Stimulated activated CD8-positive, alpha-beta memory T cell treated with anti-CD3 and anti-CD28 coated beads, Interleukin-7, amount 100 ng/mL, for 1 hour (primary cell): ENCODE measurements at places on chromosomes 7 and 10.

GRCh38 chr7:12244694-12245093 is 33.6 kb downstream of the TMEM106B start:
- no peak for DNase-seq

- no peak for DNase-seq
Observed at GRCh38 chr10:127161482-127161881, 34.9 kb downstream of the INSYN2A start.

DNA sequence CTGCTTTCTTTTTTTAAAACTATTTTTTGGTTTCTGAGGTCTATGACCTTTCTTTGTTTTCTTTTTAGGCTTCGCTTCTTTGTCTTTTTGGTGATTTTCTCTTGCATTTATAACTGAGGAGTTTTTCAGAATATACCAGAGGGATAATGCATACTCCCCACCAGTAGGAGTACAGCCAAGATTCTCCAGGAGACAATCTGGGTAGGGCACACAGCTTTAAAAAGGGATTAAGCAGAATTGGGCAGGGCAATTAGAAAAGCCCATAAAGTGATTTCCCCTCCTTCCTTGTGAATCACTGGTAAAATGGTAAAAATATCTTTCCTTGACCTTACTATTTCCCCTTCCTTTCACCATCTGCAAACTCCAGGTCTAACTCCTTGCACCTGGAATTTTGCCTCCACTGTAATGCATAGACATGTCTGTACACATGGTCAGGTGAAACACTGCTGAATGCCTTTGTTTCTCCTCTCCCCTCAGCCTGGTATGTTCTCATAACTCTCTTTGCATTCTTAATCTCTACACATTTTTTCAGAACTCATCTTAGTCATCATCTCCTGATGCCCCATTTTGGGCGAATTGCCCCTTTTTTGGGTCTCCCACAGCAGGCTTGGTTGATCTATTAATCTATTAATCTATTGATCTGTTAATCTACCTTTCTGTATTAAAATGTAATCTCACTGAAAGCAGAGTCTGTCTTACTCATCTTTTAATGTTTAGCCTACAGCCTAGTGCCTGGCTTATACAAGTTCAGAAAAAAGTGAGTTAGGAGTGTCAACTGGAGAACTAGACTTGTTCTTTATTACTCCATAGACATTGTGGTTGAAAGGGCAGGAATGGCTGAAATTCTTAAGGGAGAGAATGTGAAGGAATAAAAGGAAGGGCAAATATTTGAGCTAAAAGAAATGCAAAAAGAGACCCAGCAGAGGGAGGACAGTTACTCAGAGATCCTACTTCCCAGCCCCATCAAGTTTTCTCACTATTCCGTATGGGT is 64.6 kb downstream of the MDFIC start:
- DNase-seq: no peak

DNA sequence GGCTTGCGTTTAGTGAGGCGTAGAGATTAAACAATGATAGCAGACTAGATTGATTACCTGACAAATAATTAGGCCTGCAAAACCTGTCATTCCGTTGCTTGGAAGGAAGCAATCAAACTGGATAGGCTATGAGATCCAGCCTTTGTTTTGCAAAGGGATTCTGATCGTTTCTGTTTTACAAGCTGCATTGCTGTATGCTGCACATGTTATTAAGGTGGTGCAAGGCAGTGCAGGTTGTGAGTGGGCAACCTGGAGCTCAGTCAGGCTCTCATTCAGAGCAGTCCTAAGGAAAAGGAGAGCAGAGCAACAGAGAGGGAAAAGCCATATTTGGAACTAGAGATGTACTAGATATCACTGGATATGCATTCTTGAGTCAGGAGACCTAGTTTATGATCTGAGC is 6.9 kb upstream of the NOBOX start:
- DNase-seq: no peak

DNA sequence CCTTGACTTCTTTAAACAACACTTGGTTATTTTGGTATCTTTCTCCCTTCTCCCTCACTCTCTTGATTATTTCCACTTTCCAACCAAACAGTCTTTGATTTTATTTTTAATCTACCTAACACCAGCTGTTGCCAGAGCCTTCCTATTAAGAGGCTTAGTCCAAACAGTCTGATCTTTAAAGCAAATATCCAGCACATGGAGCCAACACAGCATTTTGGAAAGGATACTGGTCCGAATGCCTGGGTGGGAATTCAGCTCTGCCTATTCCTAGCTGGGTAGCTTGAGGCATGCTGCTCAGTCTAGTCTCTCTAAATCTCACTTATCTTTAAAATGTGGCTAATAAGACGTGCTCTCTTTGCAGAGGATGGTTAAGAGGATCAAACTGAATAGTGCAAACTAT is 129.3 kb downstream of the NRCAM start:
- DNase-seq: no peak

GRCh38 chr7:14761510-14762296 is 140.8 kb downstream of the DGKB start:
- DNase-seq: no peak

- DNase-seq: no peak
Observed at GRCh38 chr7:26891400-26892350, 27.3 kb upstream of the SKAP2 start.

DNA sequence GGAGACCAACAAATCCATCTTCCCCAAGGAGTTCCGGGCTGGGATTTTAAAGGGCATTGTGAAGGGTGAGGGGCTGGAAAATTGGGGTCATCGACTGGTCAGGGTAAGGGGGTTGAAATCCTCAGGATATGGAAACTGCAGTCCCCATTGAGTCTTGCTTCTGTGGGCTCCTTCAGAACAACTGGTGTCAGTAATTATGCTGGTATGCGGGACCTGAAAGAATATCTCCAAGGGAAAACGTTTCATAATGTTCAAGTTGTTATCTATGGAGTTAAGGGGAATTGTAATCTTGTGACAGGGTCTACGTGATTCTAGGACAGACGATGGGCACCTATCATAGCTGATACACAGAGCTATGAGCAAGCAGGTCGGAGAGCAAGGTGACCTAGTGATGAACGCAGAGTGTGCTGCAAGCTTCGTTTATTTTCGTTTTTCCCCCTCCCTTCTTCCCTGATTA is 494 bp upstream of the RHBDD2 start:
- no peak for DNase-seq

DNA sequence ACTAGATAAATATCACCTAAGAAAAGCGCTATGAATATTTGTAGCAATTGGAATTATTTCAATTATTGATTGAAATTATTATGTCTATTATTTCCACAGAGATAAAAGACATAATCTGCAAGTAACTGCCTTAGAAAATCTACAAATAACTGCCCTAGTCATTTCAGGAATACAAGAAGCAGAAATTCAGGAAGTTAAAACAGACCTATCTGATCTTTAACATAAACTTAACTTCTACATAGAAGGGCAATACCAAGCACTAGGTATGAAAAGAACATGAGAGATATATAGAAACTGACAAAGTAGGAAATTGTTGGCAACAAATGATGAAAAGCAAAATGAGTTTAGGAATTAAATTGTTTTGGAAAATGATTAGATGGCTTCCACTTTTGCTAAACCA is 31.8 kb upstream of the AKR1B10 start:
- DNase-seq: no peak

GRCh38 chr10:26361351-26361750 is 76.8 kb upstream of the APBB1IP start:
- no peak for DNase-seq

DNA sequence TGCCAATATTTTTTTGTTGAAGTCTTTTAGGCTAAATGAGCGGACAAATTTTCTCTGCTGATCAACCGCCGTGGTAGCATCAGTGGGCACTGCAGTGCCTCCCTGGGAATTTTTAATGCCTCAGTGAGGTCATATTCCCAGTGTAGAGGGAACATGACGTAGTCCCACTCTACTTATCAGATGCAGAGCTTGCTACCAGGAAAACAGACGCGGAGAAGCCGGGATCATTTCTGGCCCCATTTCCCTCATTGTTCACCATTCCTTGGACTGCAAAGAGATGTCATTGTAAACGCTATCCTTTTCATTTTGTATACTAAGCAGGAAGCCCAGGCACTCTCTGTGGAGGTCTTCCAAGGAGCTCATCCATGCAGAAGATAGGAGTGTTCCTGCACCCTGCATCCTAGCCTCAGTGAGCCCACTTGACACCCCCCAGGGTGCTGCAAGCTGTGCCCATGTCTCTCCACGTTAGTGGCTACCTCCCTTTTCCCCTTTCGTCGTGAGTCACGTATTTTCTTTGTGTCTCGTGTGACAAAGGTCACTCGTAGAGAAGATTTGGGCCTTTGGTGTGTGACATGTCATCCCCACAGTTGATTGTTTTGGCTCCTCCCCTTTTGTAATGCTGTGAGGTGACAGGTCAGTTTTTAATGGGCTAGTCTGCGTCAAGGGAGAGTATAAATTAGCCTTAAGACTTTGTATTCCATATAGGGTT is 145.5 kb downstream of the TCF7L2 start:
- DNase-seq: no peak

- DNase-seq: peak; percentile 52
Observed at GRCh38 chr7:1065585-1066241, 21.4 kb downstream of the GPR146 start.

DNA sequence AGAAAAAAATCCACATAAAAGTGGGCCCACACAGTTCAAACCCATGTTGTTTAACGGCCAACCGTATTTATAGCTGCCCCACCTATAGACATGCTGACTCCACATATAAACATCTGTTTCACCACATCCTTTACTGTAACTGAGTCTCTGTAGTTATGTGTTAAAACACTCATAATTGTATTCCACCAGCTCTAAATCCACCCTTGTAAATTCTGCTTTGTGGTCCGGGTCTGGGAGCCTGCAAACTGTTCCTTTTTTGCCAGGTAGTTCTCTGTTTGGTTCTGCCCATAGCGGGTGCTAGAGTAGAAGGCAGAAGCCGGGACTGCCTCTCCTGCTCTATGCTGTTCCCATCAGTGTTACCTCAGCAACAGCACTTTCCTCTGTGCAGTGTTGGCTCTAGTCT is 20.2 kb upstream of the FHIP2A start:
- DNase-seq: no peak
